ENCODE measurements at places on chromosomes 7 and 10.
A peak's percentile ranks its signal among the peaks of the same experiment; 100 is the strongest.

DNA sequence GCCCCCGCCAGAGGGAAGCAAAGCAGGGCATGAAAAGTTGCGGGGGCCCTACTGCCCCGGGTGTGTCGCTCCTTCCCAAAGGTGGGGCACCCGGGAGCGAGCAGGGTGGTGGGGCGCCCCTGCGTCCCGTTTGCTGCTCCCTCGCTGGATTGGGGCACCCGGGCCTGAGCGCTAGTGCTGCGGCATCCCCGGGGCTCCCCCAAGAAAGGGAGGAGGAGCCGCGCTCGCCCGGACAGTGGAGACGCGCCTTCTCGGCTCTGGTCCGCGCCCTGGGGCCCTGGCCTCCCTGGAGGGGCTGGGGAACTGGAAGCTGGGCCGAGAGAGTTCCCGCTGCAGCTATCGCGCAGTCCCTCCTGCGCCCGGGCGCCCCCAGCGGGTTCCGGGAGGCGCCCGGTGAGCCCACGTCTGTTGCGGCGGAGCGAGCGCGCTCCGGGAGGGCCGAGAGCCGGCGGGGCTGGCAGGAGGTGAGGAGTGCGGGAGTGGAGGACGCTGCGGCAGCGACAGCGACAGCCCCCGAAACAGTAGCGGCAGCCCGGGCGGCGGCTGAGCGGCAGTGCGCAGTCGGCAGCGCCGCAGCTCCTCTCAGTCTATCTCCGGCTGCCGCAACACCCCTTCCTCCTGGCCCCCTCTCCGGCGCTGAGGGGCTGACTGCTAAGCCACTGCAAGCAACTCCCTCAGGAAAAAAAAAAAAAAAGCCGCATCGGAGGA is 504 bp upstream of the BMPER start:
- no peak for DNase-seq

DNA sequence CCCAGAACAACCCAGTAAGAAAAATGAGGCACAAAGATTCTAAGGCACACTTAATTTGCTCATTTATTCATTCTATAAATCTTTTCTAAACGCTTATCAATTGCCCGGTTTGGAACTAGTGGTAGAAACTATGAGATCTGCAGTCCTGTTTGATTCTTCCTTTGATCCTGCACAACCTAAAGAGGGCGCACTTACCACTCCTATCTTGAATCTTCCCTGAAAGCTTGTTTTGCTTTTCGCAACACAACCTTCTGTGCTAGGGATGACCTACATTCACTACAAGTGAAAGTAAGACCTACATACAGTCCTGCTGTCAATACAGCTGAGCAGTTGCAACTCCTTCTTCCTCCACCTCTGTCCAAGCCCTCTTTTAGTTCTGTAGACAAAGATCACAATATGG is 12.6 kb upstream of the ARL4A start:
- peak; percentile 64 for DNase-seq

GRCh38 chr7:51223505-51223904 is 93.1 kb downstream of the COBL start:
- DNase-seq, result no peak

GRCh38 chr7:143965280-143965679 is 10.6 kb downstream of the OR2F1 start:
- no peak for DNase-seq

DNA sequence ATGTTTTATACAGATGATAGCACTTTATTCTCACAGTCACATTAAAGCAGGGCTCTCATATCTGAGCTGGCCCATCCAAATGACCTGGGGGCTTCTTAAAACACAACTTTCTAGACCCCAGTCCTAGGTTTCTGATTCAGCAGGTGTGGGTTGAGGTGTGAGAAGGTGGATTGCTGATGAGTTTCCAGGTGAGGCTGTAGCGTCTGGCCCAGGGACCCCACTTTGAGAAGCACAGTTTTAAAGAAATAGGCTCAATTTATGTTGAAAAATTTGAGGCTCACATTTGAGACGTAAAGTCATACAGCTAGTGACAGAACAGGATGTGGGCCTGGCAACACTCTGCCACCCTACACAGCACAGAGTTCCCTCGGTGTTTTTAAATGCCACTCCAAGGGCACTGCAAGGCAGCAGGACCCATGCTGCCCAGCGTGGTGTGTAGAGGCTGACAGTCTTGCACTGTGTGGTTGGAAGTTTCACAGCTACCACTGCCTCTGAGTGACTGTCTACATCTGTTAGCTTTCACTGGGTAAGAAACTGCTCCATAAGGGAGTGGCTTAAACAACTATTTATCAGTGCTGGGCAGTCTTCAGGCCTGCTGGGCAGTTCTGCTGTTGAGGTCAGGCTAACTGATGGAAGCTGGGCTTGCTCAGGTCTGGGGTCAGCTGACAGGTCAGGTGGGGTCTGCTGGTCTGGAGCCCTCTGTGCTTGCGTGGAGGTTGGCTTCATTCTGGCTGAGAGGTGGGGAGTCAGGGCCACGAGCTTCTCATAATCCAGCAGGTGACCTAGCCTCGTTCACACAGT is 319.7 kb downstream of the CXCL12 start:
- DNase-seq, result no peak

- no peak for DNase-seq
These were observed 152.5 kb upstream of the ZMIZ1 start for GRCh38 chr10:78916227-78916626.

Measured in Jurkat, Clone E6-1 (cell line).